ENCODE measurements at places on chromosomes 6 and 20.
A peak's percentile ranks its signal among the peaks of the same experiment; 100 is the strongest.

DNA sequence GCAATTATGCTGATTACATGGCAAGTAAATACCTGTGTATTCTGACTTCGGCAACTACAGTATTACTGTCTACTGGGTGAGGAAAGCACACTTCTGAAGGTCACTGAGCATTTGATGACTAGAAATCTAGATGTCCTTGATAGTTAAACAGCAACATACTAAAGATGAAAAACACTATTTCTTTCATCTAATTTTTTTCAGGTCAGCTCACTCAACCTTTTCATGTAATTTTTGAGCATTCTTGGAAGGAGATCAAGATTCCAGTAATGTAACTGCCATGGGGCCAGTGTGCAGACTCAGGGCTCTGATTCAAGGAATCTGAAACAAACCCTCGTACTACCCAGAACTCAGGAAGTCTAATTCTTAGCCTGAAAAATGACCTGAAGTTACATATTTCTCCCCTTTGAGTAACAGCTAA lies 222.6 kb upstream of the TAB2 start:
- no peak for DNase-seq

- no peak for DNase-seq
Measured at GRCh38 chr6:53529324-53530036, 15.4 kb downstream of the GCLC start.

DNA sequence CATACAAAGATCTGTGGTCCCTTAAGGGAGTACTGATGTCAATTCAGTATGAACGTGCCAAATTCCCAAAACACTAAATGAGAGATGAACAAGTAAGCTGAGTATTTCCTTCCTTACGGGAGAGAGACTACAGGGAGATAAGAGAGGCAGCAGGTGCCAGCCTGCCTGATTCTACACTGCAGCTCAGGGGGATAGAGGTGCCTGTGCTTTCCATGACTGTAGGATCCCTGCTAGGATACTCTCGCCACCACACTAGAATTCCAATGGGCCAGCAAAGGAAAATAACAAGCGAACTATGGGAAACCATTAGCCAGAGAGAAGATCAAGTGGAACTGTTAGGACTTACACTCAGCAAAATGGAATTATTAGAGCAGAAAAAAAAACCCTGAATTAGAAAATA lies 198.5 kb upstream of the BTBD3 start:
- DNase-seq, result no peak

DNA sequence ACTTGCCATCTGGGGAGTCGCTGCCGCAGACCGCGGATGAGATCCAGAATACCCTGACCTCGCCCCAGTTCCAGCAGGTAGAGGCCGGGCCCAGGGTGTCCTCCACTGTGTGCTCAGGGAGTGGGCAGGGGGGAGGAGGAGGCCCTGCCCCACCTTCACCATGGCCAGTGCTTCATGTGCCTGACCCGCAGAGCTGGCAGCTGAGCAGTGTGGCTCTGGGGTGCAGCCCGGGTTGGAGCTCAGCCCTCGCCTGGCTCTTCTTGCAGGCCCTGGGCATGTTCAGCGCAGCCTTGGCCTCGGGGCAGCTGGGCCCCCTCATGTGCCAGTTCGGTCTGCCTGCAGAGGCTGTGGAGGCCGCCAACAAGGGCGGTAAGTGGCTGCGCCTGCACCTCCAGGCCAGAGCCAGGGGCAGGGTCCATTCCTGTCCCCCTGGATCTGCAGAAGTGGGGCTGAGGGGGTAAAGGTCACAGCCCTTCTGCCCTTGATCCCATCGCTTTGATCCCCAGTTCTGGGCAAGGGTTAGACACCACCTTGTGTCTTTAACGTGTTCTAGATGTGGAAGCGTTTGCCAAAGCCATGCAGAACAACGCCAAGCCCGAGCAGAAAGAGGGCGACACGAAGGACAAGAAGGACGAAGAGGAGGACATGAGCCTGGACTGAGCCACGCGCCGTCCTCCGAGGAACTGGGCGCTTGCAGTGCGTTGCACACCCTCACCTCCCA lies 5.5 kb downstream of the ADRM1 start:
- no peak for DNase-seq

DNA sequence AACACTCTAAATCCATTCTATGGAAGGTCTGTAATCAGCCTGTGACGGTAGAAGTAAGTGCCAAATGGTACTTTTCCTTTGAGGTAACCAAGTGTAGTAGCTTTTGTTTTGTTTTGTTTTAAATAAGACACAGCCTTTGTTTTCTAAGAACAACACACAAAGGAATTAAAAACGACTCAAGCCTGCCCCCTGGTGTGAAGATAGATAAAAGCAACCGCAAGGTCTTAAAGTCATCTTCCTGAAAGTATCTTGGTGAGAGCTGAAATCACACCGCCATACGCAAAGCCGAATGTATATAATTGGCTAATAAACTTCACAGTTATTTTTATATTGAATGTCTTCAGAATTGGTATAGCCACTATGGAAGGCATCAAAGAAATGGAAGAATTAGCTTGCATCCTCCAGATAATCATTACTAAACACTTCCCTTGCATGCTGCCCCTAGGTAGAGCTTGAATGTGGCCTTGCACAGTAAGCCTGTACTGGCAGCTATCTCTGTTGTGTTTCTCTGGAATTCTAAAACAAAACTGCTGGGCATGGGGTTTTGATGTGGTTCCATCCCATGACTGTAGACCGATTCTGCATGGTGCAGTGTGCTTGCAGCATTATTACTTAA lies 95.6 kb downstream of the LAMP5 start:
- peak; percentile 14 for DNase-seq

DNA sequence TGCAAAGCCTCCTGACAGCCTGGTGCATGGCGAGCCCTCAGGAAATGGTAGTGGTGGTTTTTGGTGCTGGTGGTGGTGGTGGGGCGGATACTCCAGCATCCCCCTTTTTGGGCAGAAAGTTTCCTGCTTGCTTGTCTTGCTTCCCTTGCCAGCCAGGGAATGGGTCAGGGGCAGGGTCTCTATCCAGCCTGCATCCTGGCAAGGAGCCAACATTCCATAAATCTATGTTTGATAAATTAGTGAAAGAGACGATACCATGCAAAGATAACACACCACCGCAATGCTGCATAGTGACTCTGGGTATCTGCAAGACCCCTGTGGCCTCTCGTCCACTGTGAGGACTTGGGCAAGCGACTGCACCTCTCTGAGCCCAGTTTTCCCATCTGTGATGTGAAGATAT lies 246.2 kb downstream of the LRFN2 start:
- DNase-seq, result no peak

GRCh38 chr6:107068691-107069630 lies 41.0 kb downstream of the MTRES1 start:
- no peak for DNase-seq

DNA sequence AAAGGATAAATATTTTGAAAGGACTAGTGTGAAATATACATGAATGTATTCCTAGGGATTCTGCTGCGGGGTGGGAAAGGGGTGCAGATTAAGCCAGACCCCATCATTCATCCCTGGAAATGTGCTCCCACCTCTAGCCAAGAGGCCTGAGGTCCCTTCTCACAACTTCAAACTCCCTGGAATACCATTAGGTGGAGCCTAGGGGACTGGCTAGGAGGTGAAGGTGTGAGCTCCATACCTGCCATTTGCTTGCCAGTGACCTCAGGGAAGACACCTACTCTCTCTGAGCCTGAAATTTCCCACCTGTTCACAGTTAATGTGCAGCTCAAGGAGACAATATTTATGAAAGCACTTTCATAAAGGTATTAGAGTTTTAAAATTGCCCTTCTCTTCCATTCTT lies 4.7 kb upstream of the CCN2 start:
- DNase-seq, result no peak

DNA sequence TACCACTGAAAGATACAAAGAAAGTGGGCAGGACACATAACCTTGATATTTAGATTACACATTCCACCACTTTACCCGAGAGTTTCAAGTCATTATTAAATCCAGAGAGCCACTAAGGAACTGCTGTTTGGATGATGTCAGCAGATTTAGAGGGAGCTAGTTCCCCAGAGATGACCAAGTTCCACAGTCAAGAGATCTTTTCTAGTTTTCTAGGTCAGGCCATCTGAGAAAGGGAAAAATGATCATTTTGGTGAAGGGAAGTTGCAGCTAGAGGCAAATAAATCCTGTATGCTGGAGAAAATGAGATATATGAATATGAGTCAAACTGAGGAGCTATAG lies 147.8 kb downstream of the HS3ST5 start:
- DNase-seq, result no peak

- DNase-seq, result no peak
Measured at GRCh38 chr6:90198758-90199425, 97.8 kb downstream of the BACH2 start.

GRCh38 chr6:127937102-127937501 lies 36.2 kb upstream of the THEMIS start:
- no peak for DNase-seq

DNA sequence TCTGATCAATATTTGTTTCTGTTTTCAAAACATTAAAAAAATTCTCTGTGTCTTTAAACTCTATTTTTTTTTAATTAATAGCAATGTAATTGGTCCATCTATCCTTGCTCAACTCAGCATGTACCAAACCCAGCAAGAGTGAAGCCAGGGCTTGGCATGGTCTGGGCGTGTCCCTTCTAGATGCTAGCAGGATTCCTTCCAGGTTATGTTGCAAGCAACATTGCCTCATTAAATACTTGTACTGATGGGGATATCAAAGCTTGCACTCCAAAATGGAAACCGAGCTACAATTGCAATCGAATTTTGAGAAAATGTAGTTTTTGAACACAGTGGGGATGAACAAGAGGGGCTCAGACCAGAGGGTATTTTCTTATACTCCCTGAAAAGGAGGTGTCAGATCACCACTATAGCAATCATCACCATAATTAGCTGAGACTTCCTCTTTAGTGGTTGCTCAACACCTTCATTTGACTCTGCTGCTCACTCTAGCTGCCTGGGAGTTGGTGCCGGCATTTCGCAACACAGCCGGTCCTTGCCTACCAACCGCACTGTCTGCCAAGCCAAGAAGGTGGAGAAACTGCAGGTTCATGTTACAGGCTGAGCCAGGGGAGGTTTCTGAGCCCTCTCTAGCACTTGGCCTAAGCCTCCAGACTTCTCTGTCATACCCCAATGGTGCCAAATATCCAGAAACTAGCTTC lies 67.8 kb upstream of the RALGAPA2 start:
- no peak for DNase-seq

- DNase-seq, result no peak
Measured at GRCh38 chr20:32743237-32744112, at the start of gene COMMD7. Gene COMMD7, minus strand, starts transcription at chr20:32743467. Its CDS starts 76 bp downstream, at chr20:32743391.

GRCh38 chr6:16374461-16375200 lies 136.2 kb downstream of the GMPR start:
- no peak for DNase-seq

GRCh38 chr6:56515081-56515905 lies 127.4 kb downstream of the DST start:
- no peak for DNase-seq

GRCh38 chr20:52389606-52390005 lies 198.0 kb upstream of the ZFP64 start:
- no peak for DNase-seq

GRCh38 chr6:74289884-74290283 lies 593.9 kb downstream of the CD109 start:
- DNase-seq, result no peak

GRCh38 chr6:104509355-104509754 lies 350.4 kb downstream of the HACE1 start:
- no peak for DNase-seq

DNA sequence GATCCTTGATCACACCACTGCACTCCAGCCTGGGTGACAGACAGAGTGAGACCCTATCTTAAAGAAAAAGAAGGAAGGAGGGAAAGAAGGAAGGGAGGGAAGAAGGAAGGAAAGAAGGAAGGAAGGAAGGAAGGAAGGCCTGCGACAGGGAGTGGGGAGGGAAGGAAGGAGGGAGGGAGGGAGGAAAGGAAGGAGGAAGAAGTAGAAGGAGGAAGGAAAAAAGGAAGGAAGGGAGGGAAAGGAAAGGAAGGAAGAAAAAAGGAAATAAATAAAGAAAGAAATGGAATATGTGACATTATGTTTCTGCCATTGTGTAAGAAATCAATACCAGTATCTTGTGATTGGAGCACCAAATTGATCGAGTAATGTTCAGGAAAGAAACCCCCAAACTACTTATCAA lies 16.2 kb downstream of the PHACTR2 start:
- DNase-seq, result no peak

- no peak for DNase-seq
Measured at GRCh38 chr20:8449123-8449522, 317.1 kb downstream of the PLCB1 start.

- peak; percentile 40 for DNase-seq
Measured at GRCh38 chr6:31356216-31356945, 598 bp downstream of the HLA-B start.

DNA sequence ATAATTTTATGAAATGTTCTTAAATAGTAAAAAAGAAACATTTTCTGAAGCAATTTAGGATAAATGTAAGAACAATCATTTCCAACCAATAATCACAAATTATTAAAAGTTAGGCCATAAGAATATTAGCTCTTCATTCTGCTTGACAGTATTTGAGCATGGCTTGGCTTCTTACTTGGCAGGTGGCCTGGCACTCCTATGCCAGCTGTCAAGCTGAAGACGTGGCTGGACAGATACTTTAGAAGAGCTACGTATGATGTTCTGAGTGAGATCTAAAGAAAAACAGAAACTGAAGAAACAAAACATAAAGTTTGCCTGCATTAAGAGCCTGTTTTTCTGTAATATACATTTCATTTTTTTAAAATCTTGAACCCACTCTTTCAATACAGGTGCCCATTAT lies 438.9 kb downstream of the GRIK2 start:
- no peak for DNase-seq

DNA sequence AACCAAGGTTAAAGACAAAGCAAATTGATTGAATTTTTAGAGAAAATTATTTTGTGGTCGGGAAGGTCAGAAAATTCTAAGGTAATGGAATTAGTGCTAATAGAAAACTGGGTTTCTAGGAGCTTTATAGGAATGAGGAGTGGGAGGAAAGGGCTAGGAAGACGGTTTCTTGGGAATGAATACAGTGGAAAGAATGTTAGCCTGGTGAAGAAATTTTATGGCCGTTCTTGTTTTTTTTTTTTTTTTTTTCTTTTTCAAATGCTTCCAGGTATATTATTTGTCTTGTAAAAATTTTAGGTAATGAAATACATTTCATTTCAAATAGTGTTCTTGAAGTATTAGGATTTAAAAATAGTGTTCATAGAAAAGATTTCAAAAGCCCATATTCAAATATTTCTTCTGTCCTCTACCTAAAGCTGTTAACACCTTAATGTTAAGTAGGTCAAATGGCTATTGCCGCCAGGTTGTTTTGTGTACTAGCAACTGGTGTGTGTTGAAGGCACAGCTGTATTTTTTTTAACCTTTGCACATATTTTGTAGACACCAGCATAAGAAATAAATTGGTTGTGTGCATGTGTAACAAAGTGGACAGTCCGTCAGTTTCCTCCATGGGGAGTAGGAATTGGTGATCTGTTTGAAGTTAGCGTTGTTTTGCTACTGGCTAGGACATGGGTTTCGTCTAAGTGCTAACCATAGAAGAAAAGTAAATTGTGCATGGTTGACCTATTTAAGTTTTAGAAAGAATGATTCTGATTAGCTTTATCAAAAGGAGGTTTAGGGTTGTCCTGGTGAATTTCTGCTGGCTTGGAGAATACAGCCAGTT lies 32.3 kb downstream of the AFDN start:
- DNase-seq, result no peak

Measured in SW 1271 (cell line).